ENCODE measurements at places on chromosomes 5 and 9.

DNA sequence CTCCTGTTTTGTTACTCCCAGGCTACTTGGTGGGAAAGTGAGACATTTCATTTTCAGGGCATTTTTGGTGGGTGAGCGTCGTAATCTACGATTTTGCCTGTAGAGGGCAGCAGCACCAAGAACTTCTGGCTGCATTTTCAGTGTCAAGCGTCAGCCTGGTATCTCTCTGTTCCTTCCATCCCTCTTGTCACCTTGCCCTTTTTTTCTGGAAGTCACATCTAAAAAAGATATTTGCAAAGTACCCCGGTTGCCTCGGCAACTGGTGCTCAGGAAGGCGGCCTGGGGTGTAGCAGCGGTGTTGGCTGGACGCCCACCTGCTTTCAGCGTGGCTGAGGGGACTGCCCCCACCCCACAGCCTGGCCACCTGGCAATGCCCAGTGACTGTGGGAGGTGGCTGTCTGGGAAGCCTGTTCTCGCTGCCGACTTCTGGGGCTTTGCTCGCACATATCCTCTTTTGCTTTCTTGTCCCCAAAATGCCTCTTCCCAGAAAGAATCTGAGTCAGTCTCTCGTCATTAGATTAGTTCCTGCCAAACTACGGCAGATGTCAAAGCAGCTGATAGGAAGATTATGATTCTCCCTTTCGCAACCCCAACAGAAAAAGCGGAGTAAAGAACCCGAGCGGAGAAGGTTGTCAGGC, 84.5 kb downstream of the ACER2 start:
- no peak for DNase-seq

DNA sequence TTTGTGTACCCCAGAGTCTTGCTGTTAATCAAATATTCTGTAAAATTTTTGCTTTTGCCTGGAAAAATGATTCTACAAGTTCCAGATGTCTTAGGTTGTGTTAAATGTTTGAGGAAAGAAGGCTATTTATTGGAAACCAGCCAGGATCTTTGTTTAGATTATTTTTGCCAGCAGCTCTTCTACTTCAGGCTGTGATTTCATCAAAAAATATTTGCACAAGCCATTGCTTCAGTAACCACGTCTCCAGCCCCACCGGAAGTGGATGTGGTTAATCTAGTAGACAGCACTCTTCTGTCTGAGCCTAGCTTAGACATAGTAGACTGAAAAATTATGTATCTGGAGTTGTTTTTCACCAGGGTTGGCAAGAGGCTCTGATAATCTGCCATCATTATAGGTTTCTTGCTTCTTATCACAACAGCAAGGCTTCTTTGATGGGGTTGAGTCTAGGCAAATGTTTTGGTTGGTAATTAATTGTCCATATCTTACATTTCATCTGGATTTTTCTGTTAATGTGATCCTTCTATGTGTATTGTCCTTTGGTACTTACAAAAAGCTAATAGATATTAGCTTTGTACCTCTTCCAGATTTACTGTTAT, 17.1 kb downstream of the KCTD16 start:
- DNase-seq = no peak

- no peak for DNase-seq
Measured at GRCh38 chr5:60352992-60353599, 346.9 kb downstream of the DEPDC1B start.

GRCh38 chr9:7963026-7963425, 163.4 kb upstream of the DMAC1 start:
- DNase-seq = no peak

GRCh38 chr9:136725612-136726011, 13.2 kb downstream of the DIPK1B start:
- DNase-seq = no peak

DNA sequence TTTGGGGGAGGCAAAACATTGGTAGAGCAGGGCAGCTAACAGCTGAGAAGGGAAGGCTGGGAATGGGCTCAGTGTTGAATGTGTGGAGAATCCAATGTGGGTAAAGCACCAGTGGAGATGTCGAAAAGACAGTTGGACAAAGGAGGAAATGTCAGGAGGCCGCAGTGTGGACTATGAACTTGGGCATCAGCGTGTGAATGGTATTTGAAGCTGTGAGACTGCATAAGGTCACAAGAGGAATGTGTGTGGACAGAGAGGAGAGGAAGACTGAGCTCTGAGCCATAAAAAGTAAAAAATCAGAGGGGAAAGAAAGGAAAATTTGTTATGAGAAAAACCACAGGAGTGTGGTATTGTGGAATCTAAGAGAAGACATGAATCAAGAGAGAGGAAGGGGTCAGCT, 99.4 kb upstream of the ADAMTS16 start:
- no peak for DNase-seq

DNA sequence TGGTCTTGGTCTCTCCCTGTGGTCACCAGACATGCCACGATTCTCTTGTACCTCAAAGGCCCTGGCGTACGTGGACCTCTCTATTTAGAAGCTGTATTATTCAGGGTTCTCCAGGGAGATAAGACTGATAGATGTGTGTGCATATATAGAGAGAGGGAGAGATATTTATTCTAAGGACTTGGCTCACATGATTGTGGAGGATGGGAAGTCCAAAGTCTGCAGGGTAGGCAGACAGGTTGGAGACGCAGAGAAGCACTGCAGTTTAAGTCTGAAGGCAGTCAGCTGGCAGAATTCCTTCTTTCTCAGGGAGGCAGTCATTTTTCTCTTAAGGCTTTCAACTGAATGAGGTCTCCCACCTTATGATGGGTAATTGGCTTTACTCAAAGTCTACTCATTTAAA, 16.3 kb downstream of the C9orf57 start:
- no peak for DNase-seq

DNA sequence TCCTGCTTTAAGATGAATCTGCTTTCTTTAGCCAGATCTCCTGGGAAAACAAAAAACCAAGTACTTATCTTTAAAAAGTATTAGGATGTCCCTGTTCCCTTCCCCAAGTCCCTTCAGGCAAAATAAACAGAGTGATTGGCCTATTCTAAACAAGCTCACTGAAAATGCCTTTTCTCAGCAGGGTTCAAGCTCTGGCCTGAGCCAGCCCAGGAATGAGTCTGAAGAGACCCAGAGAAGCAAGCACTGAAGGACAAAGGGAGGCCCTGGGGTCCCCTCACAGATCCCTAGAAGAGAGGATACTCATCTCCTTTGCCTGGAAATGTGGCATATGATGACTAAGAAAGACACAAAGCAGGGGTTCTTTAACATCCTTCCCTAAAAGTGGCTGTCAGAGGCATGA, 66.8 kb upstream of the MAP1B start:
- no peak for DNase-seq

GRCh38 chr5:79020861-79021561, 35.9 kb upstream of the ARSB start:
- no peak for DNase-seq

- DNase-seq = no peak
Measured at GRCh38 chr5:35822511-35822910, 34.2 kb upstream of the IL7R start.

DNA sequence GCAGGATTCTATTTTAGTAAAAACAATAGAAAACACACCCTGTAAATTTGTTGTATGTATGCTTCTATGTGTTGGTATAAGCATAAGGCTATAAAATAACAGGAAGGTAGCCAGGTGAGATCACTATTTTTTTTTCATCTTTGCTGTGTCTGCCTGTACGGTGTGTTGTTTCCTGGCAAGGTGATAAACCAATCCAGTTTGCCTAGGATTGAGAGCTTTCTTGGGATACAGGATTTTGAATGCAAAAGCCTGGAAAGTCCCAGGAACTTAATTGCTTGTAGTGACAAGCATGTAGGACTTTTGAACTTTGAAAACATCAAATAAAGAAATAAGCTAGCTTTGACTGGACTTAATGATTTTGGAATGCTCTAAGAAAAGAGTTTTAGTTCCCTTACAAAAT, 83.3 kb upstream of the RORB start:
- DNase-seq = no peak

DNA sequence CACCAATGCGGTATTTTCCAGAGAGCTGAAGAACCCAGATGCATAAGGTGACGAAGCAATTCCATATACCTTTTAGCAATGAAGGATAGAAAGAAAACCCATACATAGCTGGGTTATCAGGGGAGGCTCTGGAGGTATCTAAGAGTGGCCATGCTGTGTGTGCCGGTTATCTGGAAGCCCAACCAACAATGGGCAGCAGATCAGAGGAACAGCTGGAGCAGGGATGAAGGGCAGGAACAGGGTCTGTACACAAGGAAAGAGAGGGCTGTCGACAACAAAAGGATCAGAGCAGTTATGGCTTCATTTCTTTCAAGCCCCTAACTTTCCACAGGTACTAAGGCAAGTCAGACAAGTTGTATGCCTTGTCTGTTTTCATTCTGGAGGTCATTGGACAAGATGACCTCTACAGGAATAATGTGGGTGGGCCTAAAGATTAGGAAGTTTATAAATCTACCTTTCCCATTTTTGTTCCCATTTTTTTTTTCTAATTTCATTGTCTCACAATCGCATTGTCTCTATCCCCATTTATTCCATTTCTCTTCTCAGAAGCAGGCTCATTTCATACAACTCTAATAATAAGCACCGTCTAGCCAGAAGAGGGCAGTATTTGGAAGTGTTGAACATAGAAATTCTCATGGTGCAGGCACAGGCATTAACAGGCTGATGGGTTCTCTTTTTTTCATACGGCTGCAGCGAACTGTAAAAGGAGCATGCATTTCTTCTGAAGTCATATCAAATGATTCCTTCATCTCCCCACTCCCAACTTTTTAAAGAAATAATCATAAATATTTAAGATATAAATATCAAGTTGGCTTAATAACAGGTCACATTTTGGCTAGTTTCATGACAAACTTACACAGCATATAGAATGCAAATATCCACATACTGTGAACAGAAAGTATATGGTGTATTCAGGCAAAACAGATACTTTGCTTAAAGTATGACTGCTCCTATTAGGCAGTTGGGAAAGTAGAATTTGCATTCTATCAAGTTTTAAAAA, 63.5 kb downstream of the ZNF474 start:
- DNase-seq = no peak

GRCh38 chr5:80408484-80409366, 861 bp downstream of the ZFYVE16 start:
- DNase-seq = no peak

- DNase-seq = no peak
Measured at GRCh38 chr9:114696814-114697544, 15.0 kb upstream of the TEX48 start.

- no peak for DNase-seq
Measured at GRCh38 chr5:37043693-37044092, 167.1 kb downstream of the NIPBL start.

DNA sequence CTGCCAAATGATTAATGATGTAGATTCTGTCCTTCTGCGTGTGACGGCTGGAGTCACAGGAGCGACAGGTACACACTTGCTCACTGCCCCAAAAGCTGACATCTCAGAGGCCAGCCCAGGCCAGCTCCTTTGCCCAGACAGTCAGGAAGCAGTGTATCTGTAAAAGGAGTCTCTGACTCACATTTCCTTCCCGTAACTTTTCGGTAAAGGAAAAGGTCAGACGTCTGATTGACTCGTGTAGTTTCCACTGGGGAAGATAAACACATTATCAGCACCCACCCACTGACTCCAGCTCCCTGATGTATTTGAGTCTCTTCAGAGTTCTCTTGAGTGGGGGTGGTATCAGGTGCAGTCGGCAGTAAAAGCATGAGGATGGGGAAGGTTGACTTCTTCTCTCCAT, 64.4 kb upstream of the WWC1 start:
- DNase-seq = no peak

DNA sequence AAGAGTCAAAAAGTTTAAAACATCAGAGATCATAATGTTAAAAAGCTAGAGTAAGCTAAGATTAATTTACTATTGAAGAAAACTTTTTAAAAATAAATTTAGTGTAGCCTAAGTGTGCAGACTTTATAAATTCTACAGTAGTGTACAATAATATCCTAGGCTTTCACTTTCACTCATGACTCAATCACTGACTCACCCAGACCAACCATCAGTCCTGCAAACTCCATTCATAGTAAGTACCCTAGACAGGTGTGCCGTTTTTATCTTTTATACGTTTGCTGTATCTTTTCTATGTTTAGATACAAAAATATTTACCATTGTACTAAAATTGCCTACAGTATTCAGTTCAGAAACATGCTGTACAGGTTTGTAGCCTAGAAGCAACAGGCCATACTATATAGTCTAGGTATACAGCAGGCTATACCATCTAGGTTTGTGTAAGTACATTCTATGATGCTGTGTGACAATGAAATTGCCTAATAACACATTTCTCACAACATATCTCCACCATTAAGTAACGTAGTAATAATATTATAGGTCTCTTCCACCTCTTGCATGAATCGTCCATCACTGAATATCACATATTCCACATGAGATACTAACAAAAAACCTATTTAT, 59.2 kb downstream of the MEGF9 start:
- DNase-seq = no peak

GRCh38 chr5:18333841-18334240, 699.6 kb downstream of the TAF11L14 start:
- DNase-seq = no peak
